ENCODE measurements at places on chromosomes 4 and X. TPM values are rescaled to one million over a fixed set of nuclear protein-coding genes. Genes with fewer than 3 reads are reported as not detected.
A peak's percentile ranks its signal among the peaks of the same experiment; 100 is the strongest.

Gene BRS3
- total RNA-seq: not detected

- H3K4me3 ChIP-seq: no peak overlapping the region
- H3K36me3 ChIP-seq: no peaks in the 10 kb centered on the region
- H3K4me1 ChIP-seq: no peaks in the 10 kb centered on the region
- no peak overlapping the region for H3K27ac ChIP-seq
- H3K27me3 ChIP-seq: no peaks in the 10 kb centered on the region
Observed at GRCh38 chr4:11232015-11232414, 196.7 kb downstream of the HS3ST1 start.

Gene PPBP
- 0.52 TPM for total RNA-seq

Gene TRIM60
- total RNA-seq: not detected

DNA sequence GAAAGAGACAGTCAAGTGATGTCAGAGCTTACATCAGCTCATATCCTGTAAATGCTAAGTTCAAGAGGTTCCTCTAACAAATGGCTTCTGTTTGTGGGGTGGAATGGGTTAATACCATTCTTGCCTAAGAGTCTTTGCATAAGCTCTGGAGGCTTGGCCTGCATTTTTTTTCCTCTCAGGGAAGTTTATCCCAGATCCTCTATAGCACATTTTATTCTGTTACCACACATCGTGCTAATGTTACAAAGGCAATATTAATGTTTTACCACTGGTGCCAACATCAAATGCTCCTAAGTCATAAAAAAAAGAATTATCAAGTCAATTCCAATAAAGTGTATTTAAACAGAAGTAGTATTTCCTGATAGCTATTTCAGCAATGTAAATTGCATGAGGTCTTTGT lies 2.9 kb upstream of the ADH6 start:
- no peaks in the 10 kb centered on the region for H3K36me3 ChIP-seq
- no peaks in the 10 kb centered on the region for H3K4me1 ChIP-seq
- no peak for DNase-seq

Gene CPZ
- not detected for total RNA-seq

- no peaks in the 10 kb centered on the region for H3K27me3 ChIP-seq
- H3K4me1 ChIP-seq: no peaks in the 10 kb centered on the region
- no peak overlapping the region for H3K27ac ChIP-seq
- no peaks in the 10 kb centered on the region for H3K36me3 ChIP-seq
- DNase-seq: no peak
Observed at GRCh38 chrX:11750046-11750445, 8.0 kb upstream of the MSL3 start.

DNA sequence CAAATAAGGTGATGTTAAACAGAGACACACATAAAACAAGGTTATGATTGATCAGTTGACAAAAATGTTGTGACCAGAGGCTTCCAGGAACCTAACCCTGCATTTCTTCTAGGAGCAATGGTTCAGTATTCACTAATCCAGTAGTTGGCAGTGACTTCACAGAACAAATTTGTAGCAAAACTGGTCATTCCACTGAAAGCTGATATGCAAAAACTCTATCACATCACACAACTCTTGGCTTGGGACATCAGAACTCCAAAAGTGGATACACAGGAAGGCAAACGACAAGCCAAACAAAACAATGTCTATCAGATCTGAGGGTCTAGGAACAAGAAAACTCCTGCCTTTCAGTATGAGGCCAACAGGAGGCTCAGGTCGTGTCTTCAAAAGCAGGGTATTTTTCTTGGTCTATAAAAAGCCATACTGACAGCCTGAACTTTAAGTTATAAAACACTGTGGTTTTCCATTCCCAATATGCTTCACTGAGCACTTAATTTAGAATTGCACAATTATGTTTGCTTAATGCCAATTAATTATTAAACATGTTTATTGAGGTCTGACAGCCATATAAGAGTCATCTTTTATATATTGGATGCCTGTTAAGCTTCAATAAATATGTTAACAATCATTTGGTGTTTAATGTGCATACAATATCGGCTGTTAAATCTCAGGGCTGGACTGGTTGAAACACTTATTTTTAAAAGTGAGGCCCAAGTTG lies 45.6 kb downstream of the SOD3 start:
- DNase-seq: no peak
- H3K4me3 ChIP-seq: no peak overlapping the region
- H3K27ac ChIP-seq: no peak overlapping the region
- H3K36me3 ChIP-seq: no peaks in the 10 kb centered on the region

GRCh38 chr4:25835384-25835783 lies 27.4 kb downstream of the SEL1L3 start:
- H3K36me3 ChIP-seq: peaks cover 35% of the 10 kb centered on the region
- no peak overlapping the region for H3K27ac ChIP-seq
- no peak overlapping the region for H3K4me3 ChIP-seq
- DNase-seq: no peak
- no peaks in the 10 kb centered on the region for H3K27me3 ChIP-seq

DNA sequence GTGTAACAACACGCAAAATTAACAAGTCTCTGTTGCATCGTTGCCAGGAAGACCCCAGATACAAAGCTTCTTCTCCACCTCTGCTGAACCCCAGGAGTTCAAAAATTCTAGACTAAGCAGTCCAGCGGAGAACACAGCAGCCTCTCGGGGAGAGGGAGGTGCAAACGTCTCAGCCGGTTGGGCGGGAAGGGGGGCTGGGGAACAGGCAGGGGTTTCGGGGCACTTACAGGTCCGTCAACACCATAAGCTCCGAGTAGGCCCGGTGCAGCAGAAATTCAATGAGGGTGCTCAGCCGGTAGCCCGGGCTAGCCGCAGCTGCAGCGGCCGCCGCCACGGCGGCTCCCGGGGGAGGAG lies 394 bp downstream of the MED14 start:
- H3K36me3 ChIP-seq: no peaks in the 10 kb centered on the region
- H3K27ac ChIP-seq: peak overlapping the region; percentile 52
- H3K4me3 ChIP-seq: peak overlapping the region; percentile 65
- peak; percentile 17 for DNase-seq
- no peaks in the 10 kb centered on the region for H3K27me3 ChIP-seq

Gene FOXR2
- not detected for total RNA-seq

DNA sequence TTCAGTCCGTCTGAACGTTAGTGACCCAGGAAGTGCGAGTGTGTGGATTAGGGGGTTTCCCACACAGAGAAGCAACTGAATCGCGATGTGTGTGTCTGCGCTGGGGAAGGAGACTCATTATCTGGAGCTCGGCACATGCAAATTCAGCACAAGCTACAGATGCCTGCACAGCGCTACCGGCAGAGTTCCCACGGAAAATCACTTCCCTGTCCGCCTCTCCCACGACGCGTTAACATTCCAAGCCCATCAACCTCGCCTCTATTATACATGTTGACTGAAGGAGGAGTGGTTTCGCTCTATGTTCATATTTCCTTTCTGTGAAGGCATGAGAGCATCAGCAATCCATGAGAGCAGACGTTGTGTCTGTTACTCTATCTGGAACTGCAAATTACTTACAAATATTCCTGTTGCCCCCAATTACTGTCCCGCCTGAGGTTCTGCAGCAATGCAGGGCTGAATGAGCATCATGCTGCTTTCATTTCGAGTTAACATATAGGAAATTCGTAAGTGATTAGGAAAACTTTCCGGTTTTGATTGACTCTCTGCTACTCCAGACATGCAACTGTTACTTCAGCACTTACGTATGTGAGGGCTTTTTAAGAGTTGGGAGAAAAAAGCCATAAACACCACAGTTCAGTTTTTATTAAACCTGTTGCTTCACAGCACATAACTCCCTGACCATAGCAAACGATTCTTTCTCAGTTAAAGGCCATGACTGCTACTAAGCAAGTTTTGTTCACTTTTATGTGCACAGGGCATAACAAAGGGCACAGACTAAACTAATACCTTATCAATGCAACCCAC lies 15.0 kb upstream of the MTNR1A start:
- no peaks in the 10 kb centered on the region for H3K4me1 ChIP-seq
- no peak for DNase-seq
- no peaks in the 10 kb centered on the region for H3K36me3 ChIP-seq
- H3K27me3 ChIP-seq: no peaks in the 10 kb centered on the region
- H3K27ac ChIP-seq: no peak overlapping the region

Gene MAGEC1
- total RNA-seq: not detected

DNA sequence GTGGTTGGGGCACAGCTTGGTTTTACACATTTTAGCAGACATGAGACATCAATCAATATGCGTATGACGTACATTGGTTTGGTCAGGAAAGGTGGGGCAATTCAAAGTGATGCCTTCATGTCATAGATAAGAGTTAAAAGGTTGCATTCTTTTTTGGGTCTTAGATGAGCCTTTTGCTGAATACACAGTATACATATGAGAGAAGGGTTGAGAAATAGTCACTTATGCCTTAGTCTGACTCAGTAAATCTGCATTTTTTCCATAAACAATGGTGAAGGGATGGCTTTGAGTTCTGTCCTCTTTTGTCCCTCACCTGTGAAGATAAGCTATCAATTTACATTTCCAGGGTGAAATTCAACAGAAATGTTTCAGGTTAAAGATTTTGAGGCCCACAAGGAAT lies 43.9 kb upstream of the UGT2B15 start:
- no peaks in the 10 kb centered on the region for H3K4me1 ChIP-seq
- H3K4me3 ChIP-seq: no peak overlapping the region
- no peak for DNase-seq
- no peak overlapping the region for H3K27ac ChIP-seq

DNA sequence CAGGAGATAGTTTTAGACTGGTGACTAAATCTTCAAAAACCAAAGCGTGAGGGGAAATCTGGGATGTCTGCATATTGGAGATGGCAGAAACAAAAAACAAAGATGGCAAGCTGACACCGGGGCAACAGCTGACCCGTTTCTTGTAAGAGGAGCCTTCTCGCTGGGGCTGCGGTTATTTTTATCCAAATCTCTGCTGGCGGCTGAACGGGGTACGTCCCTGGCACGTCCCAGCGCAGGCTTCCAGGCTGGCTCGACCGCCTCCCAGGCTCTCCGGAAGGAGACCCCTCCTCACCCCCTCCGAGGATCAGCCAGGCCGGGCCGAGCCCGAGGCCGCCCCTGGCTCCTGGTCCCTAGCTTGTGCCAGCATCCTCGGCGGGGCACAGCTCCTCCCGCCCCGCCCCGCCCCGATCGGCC lies 403 bp downstream of the SGCB start:
- H3K27me3 ChIP-seq: peaks cover under 1% of the 10 kb centered on the region
- peak overlapping the region; percentile 69 for H3K4me3 ChIP-seq
- peak; percentile 13 for DNase-seq
- peaks cover 10% of the 10 kb centered on the region for H3K4me1 ChIP-seq

DNA sequence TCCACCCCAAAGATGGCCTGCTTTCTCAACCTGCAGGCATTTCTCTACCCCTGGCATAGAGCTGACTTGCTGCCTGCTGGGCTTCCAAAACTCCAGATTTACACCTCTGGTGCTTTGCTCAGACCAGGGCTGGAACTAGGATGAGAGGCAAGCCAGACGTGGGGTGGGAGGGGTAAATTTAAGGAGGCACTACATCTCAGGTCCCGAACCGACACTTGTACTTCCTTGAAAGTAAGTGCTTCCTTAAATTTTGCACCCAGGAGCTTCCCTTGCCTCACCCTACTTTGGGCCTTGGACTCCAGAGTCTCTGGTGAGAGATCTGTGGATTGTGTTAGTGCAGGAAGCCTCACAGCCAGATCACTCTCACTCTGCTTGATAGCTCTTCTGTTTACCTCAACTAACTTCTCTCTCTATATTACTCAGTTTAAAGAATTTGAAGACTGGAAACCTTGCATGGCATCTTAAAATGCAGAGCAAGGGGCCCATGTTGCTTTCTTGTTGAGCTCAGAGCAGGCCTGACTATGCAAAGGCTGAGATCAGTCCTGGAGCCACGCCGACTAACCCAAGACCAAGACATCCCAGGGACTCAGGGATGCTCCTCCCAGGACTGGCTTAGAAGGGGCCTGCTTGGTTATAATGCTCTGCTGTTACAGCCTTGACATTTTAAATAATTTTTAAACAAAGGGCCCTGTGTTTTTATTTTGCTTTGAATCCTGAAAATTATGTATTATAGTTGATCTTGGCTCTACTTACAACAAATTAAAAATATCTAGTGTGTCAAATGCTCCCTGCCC lies 145.0 kb upstream of the LEF1 start:
- peaks cover 17% of the 10 kb centered on the region for H3K4me1 ChIP-seq
- no peaks in the 10 kb centered on the region for H3K27me3 ChIP-seq
- H3K27ac ChIP-seq: no peak overlapping the region
- no peak overlapping the region for H3K4me3 ChIP-seq

DNA sequence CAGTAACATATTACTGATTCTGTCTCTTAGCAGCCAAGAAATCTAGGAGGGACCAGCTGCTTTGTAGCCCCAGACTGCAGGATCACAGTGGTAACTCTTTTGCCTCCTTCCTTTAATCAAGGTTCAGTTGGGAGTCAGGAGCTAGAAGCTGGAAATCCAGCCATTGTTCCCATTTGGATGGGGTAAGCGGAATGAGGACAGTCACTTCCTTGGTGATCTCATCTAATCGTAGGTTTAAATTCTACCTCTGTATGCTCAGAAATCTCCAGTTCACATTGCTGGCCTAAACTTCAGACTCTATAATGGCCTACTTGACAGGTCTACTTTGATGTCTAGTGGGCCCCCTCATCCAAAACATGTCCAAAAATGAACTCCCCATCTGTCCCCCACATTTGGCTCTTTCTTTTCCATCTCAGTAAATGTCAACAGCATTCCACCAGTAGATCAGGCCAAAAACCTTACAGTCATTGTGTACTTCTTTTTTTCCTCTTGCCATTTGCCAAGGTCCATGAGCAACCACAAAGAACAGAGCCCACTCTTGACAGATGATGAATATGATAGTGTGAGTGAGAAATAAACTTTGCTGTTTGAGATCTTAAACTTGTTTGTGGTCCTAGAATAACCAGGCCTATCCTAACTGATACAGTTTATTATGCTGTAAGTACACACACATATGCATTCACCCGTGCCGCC lies 40.1 kb downstream of the WWC2 start:
- no peak overlapping the region for H3K4me3 ChIP-seq
- no peak for DNase-seq
- H3K36me3 ChIP-seq: no peaks in the 10 kb centered on the region
- H3K27me3 ChIP-seq: no peaks in the 10 kb centered on the region
- H3K27ac ChIP-seq: no peak overlapping the region

GRCh38 chr4:184499996-184500395 lies 25.6 kb upstream of the IRF2 start:
- H3K4me1 ChIP-seq: peaks cover 21% of the 10 kb centered on the region
- H3K4me3 ChIP-seq: no peak overlapping the region
- DNase-seq: no peak
- H3K27ac ChIP-seq: no peak overlapping the region
- H3K27me3 ChIP-seq: no peaks in the 10 kb centered on the region

Gene CENPVL2
- not detected for total RNA-seq

GRCh38 chrX:49958727-49959485 lies 36.5 kb downstream of the CLCN5 start:
- H3K27ac ChIP-seq: no peak overlapping the region
- H3K36me3 ChIP-seq: no peaks in the 10 kb centered on the region
- DNase-seq: no peak
- no peak overlapping the region for H3K4me3 ChIP-seq
- H3K27me3 ChIP-seq: no peaks in the 10 kb centered on the region

- no peak overlapping the region for H3K4me3 ChIP-seq
- no peak overlapping the region for H3K27ac ChIP-seq
- no peak for DNase-seq
- H3K4me1 ChIP-seq: peaks cover 4% of the 10 kb centered on the region
Observed at GRCh38 chr4:140112576-140112975, 41.4 kb downstream of the MAML3 start.
